ENCODE measurements at places on chromosomes 4 and X.

DNA sequence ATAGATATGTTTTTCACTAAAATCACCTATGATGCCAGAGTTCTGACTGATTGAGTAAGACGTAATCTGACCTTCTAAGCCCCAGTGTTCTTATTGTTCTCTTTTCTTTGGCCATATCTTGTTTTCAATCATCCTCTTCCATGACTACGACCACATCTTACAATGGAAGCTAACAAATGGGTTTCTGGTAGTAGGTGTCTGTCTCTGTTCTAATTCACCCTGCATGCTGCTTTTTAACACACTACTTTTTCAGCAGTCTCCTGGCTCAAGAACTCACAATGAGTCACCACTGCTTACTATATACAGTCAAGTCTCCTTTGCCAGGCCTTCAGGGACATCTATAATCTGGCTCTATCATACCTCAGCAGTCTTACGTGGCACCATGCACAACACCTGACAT lies 146.1 kb downstream of the NEXMIF start:
- DNase-seq = no peak

DNA sequence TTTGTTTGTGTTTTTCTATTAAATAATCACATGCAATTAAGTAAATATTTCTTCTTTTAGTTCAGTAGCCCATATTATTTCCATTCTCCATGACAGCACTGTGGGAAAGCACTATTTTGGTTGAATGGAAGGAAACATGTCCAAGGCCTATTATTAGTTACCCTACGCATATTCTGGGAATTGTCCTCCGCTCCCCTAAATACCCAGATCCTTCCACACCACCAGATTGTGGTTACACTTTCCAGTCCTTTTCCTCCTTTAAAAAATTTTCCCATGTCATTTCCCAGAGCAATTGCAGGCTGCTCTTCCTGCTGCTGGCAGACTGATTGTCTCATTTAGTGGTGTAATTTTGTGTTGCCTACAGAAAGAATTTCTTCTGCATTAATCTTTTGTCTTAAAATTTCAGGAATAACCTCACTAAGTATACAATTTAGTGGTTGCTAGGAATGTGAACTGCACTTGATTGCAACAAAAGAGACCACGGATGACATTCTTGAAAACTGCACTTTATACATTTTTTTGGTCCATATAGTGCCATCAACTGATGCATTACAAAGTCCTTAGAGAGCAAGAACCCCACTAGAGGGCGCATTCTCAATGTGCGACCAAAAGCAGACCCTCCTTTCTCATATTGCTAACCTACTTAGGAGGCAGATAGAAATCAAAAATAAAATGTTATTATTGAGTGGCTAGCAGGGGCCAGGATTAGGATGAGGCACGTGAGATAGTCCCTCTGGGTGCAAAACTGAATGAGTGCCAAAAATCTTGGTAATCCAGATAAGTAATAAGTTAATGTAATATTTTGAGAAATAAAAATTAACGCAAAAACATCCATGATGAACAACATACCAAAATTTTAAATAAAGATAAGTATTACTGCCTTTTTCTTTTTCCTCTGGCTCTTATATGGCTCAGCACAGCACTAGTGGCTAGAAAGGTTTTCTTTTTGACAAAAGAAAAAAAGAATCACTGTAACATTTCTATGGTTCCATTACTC lies 98.8 kb upstream of the IQCM start:
- peak; percentile 72 for DNase-seq

GRCh38 chr4:189001971-189002450 lies 862.8 kb downstream of the TRIML1 start:
- no peak for DNase-seq

- peak; percentile 43 for DNase-seq
Observed at GRCh38 chr4:99300934-99301333, 10.1 kb upstream of the ADH1A start.

DNA sequence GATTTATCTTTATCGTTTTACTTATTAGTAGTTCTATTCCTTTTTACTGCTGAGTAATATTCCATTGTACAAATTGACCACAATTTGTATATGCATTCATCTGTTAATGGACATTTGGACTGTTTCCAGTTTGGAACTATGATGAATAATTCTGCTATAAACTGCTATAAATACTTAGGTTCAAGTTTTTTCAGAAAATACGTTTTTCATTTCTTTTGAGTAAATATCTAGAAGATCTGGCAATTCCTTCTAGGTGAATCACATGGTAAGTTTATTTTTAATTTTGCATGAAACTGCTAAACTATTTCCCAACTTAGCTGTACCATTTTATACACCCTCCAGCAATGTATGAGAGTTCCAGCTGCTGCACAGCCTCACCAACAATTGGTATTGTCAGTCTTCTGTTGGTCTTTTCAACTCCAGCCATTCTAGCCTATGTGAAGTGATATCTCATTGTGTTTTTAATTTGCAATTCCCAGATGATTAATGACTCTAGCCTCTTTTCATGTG lies 22.2 kb downstream of the LIN54 start:
- DNase-seq = no peak

Measured in HT-29 (cell line).